ENCODE measurements at places on chromosomes 12 and 14.

- no peak for DNase-seq
These were observed 4.6 kb downstream of the PPM1A start for GRCh38 chr14:60253649-60254048.

DNA sequence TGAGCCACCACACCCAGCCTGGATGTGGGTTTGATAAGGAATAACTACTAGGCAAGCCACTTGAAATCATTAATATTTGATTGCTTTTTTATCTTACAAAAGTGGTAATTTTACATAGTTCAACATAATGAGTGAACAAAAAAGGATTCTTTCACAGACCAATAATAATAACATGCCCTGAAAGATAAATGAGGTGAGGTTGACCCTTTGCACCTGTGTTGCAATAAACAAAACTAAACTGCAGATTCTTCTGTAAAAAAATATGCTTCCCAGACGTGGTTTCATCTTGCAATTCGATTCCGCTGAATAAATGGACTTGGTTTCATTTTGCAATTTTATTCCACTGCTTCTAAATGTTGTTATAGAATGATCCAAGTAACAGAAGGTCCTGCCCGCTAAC is 1514.9 kb upstream of the TMEM132C start:
- DNase-seq = no peak

DNA sequence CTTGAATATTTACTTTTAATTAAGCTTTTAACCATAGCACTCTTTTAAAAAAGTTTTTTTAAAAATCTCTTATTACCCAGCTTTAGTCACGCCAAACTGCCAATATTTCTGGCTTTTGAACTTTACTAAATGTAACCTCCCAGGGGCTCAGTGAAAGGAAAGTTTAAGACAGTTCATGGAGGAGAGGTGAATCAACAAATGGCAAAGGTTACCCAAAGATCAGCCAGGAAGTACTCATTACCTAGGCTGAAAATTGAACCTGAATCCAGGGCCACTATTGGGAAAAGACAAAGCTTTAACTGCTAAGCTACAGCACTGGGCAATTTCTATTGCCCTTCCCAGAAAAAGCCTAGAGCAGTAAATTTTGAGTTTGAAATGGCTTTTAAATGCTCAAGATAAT is 282.2 kb downstream of the GPHN start:
- no peak for DNase-seq

GRCh38 chr14:45242706-45243105 is 10.3 kb downstream of the MIS18BP1 start:
- DNase-seq = no peak

DNA sequence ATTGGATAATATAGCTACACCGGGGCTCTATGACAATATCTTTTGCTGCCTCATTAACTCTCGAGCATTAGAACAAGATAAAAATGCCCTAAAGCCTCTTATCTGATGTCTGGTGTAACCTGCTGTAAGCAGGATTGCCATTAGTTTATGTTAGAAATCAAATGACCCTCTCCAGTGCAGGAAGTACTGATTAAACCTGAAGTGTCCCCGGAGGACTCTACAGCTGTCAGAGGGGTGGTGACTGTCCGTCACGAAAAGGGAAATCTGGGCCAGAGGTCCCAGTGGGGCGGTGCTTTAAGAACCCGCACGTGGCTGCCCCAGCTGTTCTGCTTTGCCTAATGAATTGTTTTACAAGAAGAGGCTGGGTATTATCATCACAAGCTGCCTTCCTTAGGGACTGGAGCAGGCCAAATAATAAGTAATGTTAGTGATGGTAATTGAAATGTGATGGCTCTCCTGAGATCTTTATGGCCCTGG is 55.7 kb downstream of the LIN52 start:
- no peak for DNase-seq

DNA sequence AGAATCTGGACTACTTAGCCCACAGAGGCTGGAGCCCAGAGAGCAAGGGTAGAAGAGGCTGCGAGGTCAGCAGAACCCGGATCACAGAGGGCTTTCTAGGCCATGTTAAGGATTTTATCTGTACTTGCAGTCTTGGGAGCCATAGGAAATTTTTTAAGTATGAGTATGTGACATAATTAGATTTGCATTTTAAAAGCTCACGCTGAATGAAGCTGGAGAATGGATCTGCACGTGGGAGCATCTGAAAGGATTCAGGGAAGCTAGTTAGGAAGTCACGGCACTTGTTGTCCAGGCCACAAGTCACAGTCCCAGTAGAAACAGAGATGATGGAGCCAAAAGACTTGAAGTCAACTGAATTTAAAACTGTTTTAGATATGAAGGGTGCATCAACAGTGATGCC is 14.1 kb downstream of the CORO1C start:
- no peak for DNase-seq

- no peak for DNase-seq
These were observed 12.6 kb downstream of the SFSWAP start for GRCh38 chr12:131723532-131723931.

- DNase-seq = no peak
These were observed 65.5 kb downstream of the ST8SIA1 start for GRCh38 chr12:22268973-22269372.

GRCh38 chr14:88181072-88181471 is 142.0 kb downstream of the KCNK10 start:
- DNase-seq = no peak

- DNase-seq = no peak
These were observed 125.5 kb upstream of the FAR2 start for GRCh38 chr12:29023436-29024076.

GRCh38 chr12:78331181-78331580 is 500.5 kb downstream of the NAV3 start:
- DNase-seq = no peak

DNA sequence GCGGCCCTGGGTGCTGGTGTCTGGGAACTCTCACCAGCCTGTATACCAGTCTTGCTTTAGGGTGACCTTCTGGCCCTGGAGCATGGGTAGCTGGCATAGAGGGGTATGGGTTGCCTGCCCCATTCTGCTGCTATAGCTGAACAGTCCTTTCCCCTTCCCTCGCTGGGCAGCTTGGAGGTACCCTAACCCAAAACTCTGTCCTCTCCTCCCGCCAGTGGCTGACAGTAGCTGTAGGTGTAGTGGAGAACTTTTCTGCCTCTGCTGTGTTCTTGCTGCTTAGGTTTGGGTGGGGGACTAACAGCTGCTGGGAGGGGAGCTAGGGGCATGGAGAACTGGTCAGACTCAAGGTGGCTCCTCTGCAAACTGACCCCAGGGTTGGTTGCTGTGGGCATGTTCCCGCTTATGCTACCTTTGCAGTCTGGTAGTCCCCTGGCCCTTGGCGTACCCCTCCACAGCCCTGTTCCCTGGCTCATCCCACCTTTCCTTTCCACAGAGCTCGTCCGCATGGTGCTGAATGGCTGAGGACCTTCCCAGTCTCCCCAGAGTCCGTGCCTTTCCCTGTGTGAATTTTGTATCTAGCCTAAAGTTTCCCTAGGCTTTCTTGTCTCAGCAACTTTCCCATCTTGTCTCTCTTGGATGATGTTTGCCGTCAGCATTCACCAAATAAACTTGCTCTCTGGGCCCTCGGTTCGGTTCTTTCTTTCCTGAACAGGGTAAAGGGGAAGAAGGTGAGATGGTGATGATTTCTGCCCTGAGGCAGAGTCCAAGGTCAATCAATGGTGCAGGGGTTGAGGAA is 2.9 kb downstream of the MYL6 start:
- DNase-seq = no peak

DNA sequence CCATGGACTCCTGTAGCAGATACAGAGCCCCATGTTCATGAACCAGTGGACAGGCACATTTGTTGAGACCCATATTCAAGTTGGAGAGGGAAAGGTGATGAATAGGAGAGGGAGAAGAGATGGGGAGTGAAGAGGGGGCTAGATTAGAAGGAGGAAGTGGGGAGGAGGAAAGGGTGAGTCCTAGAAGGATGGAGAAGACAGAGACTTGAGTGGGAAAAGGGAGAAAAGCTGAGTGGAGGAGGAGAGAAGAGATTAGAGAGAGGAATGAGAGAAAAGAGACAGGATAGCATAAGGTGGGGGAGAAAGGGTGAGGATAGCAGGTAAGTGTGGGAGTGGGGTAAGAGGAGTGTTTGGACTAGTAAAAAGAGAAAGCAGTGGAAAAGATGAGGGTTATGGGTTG is 4.9 kb upstream of the ASIC1 start:
- DNase-seq = no peak

GRCh38 chr12:111438481-111438880 is 32.8 kb downstream of the SH2B3 start:
- no peak for DNase-seq

GRCh38 chr12:30902001-30902400 is 24.5 kb upstream of the TSPAN11 start:
- DNase-seq = no peak

DNA sequence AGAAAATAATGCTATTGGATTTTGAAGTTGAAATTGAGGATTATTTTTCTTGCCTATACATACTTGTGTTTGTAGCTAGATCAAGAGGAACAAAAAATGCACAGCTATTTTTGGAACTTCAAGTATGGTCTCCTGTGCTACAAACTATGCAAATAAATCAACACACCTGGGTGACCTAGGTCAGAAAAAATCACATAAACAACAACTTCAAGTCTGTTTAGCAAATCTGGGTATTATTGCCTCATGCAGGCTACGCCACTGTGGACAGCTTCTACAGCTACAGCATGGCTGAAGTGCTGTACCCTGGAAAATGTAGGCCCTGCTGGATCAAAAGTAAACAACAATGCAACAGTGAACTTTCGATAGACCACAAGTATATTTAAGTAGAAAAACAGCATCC is 87.5 kb downstream of the SLC6A15 start:
- DNase-seq = no peak

- DNase-seq = peak; percentile 47
These were observed 8.9 kb downstream of the IKZF4 start for GRCh38 chr12:56029666-56030293.

All from fibroblast of the conjunctiva (primary cell).